ENCODE measurements at places on chromosomes 4 and X.

- no peak for DNase-seq
These were observed 553.8 kb upstream of the GNPDA2 start for GRCh38 chr4:45280121-45280520.

DNA sequence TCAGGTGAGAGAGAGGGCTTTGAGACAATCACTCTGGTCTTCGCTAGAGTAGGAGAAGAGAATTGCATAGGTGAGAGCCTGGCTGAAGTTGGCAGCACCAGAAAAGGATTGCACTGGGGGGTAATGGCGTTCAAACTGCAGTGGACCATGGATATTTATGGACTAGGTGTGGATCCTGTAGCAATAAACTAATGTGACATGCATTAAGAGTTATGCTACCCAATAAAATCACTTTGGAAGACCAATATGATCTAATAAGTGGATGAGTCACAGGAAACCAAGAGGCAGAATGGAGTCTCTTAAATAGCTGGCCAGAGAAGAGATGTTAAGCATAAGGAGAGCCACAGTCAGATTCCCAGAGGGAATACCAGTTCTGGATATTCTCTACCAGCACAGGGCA lies 259.8 kb downstream of the FBXO8 start:
- DNase-seq: no peak

DNA sequence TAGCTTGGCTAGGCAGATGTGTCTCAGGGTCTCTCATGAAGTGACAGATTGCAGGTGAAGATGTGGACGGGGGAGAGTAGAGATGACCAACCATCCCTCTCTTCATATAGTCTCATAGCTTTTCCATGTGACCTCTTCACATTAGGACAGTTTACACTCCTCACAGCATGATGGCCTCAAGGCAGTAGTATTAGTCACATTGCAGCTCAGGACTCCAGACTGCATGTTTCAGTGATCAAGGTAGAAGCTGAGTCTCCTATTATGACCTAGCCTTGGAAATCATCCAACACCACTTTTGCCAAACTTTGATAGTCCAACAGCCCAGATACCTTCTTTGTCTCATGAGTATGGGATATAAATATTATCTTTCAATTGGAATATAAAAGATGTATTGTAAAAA lies 147.7 kb downstream of the GASK1B start:
- peak; percentile 10 for DNase-seq

- no peak for DNase-seq
These were observed 26.5 kb downstream of the HNRNPDL start for GRCh38 chr4:82403725-82404124.

DNA sequence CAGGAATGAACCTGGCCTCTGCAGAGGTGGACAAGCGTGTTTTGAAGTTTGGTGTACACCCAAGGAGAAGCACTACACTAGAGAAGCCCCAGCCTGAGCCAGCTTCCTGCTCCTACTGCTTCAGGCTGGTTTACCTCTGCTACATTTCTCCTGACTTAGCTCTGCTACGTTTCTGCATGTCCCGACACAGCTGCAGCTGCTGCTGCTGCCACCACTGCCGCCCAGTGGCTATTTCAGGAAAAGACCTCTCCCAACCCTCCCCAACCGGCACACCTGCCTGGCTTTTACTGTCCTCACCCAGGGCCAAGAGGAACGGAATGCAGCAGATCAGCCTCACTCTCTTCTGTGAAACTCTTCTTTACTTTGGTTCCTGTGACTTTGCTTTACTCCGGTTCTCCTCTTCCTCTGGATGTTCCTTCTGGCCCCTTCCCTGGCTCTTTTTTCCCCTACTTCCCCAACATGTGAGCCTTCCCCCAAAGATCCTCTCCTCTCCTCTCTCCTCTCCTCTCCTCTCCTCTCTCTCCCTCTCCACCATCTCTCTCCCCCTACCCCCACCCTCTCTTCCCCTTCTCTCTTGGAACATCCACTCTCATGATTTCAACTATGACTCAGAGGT lies 3.1 kb upstream of the P2RY4 start:
- peak; percentile 62 for DNase-seq

DNA sequence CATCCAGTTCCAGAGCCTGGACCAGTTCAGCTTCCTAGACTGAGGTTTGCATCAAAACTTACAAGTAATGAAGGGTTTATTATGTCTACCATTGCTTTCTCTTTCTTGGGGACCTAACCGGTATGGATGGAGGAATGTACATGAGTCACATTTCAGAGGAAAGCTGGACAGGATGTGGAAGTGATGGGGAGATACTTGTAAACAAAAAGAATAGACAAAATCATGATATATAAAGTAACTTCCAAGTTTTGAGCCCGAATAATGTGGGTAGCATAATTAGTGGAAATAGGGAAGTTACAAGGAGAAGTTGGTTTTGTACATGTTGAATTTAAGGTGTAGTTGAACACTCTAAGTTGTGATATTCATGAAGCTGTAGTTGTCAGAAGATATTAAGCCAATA lies 15.0 kb downstream of the FNIP2 start:
- no peak for DNase-seq

- no peak for DNase-seq
These were observed 519.5 kb downstream of the BCOR start for GRCh38 chrX:39577985-39578869.

- no peak for DNase-seq
These were observed 94.3 kb downstream of the REPS2 start for GRCh38 chrX:17040711-17041110.

DNA sequence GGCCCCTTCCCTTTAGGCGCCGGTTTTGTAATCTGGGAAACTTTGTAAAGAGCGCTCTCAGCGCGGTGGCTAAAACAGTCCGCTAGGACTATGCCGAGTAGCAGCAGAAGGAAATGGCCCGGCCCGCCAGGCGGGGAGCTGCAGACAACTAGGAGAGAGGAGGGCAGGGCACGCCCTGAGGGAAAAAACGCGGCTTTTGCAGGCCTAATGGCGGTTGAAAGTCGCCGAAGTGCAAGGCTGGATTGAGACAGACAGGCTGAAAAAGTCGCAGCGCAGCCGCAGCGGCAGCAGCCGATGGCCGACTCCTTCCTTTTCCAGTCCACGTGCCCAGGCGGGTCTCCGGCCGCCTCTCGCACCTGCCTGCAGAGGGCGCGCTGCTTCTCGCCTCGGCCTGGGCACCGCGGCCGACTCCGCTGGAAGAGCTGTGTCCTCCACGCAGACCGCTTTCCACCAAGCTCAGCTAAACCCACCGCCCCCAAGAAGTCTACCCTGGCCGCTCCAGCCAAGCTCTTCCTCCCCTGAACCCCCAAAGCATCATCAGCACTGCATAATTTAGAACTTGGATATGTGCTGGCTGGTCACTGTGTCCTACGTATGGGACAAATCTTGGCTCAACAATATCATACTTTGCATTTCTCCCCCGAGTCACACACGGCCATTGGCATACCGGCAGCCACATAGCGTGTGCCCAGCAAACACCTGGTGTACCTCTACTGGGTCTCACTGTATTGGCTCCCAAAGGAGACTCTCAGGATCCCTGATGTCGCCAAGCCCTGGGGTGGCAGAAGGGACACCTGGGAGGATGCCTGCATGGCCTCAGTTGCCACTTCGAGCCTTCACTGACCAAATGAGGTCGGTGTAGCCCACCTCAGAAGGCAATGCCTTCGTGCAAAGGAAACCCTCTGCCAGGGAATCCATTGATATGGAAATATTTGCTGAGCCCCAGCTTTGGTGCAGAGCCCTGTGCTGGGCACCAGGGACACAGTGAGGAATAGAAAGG lies 14.5 kb downstream of the SLC25A5 start:
- DNase-seq: peak; percentile 84

DNA sequence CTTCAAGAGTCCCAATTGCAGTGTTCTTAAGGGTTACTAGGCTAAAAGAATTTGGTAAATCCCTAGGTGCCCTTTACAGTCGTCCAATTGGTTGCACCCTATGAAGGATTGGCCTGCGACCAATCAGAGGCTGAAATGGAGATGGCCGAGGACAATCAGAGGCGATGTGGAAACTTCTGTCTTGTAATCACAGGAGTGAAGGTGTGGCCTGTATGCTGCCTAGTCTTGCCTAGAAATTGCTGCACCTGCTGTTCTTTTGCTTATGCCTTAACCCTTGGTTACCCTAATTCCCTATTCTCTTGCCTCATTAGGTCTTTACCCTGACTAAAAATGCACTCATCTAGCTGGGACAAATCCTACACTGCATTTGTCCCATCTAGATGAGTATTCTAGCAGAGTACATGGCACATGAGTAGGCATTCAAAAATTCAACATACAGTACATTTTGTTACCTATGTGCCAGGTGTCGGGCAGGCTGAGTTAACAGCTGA lies 1.0 kb upstream of the DCK start:
- no peak for DNase-seq

DNA sequence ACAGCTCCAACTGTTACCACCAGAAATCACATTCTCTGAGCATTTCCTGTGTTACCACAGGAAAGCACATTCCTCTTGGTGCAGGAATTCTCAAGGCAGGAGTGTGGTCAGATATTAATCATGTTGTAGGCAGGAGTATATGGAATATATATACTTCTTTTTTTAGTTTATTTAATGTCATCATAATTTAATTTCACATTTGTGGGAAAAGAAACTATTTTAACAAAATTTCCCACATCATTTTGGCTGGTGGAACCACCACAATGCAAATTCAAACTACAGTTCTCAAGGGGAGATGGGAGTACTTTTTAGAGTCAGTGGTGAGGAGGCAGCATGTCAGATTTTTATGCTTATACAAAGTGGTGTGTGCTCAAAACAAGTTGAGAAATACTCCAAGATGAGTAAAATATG lies 139.0 kb downstream of the ATP10D start:
- no peak for DNase-seq

GRCh38 chrX:31547416-31547815 lies 475.6 kb upstream of the FTHL17 start:
- DNase-seq: no peak

DNA sequence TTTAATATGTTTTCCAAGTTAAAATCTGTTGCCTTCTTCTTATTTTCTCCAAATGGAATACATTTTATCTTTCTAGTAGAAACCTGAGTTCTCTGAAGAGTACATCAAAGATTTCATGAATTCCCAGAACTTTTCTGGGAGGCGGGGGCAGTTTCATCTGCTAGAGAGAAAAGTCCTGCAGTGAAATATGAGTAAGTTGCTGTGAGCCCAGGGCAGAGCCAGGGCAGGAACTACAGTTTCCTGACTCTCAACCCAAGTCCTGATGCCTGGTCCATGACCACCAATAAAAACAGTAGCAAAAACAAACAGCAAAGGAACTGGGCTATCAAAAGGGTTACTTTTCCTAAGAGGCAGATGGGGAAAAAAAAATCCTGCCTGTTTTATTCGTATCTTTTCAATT lies 239.4 kb upstream of the CTSO start:
- peak; percentile 15 for DNase-seq

Data from HEK293T (cell line).